ENCODE measurements at places on chromosomes 1 and 21.

DNA sequence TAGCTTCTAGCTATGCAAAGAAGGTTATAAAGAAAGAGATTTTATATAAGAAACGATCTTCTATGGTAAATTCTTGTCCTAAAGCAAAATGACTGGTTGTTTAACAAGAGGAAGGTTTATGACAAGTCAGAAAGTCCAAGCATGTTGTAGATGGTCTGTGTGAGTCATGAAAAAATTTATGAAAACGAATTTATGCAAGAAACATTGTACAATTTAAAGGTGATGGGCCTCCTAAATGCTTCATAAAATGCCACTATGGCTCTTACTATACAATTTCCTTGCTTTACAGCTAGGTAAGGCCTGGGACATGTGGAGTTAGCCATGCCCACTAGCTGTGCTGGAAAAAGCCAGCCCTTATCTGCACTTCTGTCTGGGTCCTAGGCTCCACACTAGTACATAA lies 125.4 kb downstream of the PTGER3 start:
- no peak for DNase-seq

DNA sequence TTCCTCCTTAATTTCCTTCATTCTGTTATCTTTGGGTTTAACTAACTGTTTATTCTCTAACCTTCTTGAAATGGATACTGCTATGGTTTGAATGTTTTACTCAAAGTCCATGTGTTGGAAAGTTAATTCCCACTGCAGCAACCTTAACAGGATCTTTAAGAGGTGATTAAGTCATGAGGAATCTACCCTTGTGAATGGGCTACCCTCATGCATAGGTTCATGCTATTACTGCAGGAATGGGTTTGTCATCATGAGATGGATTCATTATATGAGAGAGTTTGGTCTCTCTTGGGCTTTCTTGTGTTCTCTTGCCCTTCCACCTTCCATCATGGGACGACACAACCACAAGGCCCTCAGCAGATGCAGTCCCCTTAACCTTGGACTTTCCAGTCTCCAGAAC lies 516.9 kb downstream of the ADGRL2 start:
- DNase-seq: no peak

GRCh38 chr1:216614011-216614934 lies 109.0 kb downstream of the ESRRG start:
- DNase-seq: no peak

GRCh38 chr1:154502744-154503115 lies 518 bp upstream of the SHE start:
- DNase-seq: peak; percentile 30

DNA sequence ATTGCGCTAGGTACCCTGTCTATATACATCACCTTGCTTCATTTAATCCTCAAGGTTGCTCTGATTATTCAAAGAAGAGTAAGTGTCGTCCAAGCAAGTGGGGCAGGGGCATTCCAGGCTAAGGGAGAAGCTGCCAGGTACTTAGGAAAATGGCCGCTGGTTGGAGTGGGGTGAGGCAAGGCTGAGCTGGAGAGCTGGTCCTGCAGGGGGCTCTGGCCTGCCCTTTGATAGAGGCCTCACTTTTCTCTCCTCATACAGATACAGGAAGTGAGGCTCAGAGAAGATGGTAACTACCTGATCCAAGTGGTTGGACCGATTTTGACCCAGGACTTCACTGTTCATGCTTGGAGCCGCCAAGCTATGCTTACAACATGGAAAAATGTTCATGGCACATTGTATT lies 86.9 kb upstream of the ZBTB40 start:
- DNase-seq: peak; percentile 8

GRCh38 chr1:58811303-58811702 lies 27.5 kb upstream of the JUN start:
- DNase-seq: no peak

DNA sequence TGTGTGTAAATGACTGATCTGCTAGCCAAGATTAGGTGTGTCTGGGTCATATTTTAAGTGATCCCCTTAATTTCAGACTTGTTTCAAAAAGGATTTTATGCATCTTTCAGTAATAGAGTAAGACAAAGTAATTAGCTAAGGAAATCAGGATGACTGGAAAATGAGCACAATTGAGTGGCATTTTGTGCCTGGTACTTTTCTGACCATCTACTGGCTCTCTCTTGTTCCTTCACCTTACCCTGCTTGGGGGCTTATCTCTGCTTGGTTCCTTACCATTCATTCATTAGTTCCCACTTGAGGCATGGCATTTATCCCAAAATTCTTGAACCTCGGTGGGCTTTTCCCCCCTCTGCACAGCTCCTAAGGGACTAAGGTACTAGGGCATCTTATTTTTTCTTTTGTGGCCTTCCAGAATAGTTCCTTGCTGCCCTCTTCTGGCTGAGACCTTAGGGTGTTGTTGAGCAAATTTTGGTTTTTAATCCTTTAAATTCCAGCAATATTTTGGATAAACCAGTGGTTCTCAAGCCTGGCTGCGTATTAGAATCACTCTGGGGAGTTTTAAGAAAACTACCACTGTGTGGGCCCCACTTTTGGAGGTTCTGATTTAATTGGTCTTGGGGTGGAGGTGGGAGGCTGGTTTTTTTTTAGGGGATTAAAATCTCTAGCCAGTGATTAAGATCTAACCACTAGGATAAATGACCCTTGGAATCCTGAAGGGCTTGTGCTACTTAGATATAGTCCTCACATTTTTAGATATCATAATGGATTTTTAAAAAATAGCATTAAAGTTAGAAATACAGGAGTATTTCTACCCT lies 50.8 kb downstream of the HS2ST1 start:
- peak; percentile 65 for DNase-seq

DNA sequence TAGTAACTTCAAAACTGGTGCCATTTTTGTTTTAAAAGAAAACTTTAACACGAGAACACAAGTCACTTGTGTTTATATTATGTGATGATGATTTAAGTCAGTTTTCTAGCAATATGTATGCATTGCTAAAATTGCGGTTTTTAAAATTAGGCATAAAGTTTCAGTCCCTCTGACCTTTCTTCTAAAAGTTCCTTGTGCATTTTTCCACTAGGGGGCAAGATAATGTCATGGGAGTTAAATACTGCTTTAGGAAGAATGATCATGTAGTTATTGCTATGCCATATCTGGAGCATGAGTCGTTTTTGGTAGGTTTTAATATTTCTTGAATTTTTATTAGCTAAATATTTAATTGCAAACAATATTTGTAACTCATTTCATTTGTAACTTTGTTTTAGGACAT lies 10.7 kb downstream of the CDC7 start:
- peak; percentile 78 for DNase-seq

DNA sequence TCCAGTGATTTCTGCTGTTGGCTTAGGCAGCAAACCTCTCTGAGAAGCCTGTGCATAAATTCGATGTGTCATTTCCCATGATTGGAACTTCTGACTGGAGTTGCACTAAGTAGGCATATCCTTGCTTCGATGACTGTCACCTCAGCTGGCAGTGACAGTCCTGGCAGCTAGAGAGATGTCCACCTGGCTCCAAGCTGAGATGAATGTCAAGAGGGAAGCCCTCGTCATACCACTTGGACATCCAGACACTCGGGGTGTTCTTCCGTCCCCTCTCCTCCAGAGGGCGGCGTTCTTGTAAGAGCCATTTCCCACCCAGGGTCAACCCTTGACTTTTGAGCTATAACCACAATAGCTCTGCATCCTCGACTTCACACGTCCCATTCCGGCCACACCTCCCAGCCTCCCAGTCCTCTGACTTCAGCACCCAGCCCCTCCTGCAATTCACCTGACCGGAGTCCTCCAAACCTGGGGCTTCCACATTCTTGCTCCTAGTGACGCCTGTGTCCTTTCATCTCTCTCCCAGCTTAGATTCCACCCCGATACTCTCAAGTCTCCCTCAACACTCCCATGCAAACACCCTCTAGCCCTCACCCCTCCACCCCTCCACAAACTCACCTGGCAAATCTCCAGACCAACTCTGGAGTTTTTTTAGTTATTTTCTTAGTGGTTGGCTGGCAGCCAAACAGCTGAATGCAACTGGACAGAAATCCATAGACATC lies 17.3 kb downstream of the CA6 start:
- DNase-seq: peak; percentile 83

- DNase-seq: peak; percentile 81
These were observed 552 bp upstream of the ZNF496 start for GRCh38 chr1:247332215-247332622.

DNA sequence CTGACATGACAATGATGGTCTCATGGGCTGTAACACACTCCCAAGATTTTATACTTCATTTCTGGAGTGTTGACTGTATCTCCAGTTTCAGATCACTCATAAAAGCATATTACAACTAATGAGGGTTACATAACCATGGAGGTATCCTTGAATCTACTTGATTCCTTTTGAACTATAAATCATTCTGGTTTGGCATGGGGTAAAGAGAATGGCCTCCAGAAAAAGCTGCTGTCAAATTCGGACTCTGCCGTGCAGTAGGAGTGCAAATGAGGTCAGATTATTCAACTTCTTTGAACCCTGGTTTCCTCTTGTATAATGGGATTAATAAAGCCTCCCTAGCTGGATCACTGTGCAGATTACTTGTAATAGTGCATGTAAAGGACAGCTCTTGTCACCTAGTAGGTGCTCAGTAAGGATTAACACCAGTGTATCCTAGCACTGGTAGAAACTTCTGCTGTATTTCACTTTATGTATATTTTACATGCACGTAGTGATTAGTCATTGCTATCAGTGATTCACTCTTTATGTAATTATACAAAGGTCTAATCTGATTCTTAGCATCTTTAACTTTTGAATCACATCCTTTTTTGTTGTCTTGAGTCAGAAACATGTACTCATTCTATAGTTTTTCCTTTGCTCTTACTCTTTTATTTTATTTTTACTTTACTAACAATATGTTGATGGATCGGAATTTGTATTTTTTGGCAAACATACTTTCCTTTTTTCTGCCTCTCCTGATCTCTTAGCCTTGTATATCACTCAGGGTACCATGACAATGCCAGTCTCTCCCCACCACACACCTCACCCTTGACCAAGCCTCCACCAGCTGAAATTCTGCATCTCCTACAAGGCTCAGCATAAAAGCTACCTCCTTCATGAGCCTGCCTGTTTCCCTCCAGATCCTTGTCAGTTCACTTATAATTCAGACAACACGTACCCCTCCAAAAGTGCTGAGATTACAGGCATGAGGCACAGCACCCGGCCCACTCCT lies 3.2 kb downstream of the LRRC8C start:
- DNase-seq: no peak

GRCh38 chr1:110684491-110684890 lies 9.8 kb upstream of the KCNA3 start:
- no peak for DNase-seq

GRCh38 chr1:157471531-157471930 lies 80.8 kb downstream of the FCRL5 start:
- DNase-seq: no peak

DNA sequence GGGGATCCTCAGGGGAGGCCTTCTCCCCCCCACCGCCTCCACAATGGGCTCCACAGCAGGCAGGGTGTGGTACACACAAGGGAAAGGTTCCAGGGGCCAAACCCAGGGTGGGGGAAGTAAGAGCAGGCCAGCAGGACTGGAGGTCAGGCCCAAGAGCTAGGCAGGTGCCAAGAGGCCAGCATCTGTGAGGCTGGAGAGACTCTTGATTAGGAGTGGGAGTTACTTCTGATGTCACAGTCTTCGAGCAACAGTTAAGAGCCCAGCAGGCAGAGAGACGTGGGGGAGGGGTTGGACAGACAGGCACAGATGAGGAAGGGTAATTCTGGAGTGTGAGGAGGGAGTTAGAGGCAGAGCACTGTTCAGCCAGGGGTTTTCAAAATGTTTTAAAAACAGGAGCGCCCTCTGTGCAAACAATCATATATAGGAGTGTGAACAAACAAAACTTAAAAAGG lies 55.8 kb downstream of the SLC9A1 start:
- DNase-seq: peak; percentile 82

- DNase-seq: no peak
These were observed 40.1 kb downstream of the SLC9C2 start for GRCh38 chr1:173562813-173563212.

DNA sequence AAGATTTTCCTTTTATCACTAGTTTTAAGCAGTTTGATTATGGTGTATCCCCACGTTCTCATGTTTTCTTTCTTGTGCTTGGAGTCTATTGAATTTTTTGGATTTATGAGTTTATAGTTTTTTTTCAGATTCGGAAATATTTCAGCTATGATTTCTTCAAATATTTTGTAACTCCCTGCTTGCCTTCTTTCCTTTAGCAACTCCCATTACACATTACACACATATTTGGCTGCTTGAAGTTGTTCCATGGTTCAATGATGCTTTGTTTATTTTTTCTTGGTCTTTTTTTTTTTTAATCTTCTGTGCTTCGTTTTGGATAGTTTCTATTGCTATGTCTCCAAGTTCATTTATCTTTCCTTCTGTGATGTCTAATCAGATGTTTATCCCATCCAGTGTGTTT lies 48.5 kb upstream of the WARS2 start:
- no peak for DNase-seq

DNA sequence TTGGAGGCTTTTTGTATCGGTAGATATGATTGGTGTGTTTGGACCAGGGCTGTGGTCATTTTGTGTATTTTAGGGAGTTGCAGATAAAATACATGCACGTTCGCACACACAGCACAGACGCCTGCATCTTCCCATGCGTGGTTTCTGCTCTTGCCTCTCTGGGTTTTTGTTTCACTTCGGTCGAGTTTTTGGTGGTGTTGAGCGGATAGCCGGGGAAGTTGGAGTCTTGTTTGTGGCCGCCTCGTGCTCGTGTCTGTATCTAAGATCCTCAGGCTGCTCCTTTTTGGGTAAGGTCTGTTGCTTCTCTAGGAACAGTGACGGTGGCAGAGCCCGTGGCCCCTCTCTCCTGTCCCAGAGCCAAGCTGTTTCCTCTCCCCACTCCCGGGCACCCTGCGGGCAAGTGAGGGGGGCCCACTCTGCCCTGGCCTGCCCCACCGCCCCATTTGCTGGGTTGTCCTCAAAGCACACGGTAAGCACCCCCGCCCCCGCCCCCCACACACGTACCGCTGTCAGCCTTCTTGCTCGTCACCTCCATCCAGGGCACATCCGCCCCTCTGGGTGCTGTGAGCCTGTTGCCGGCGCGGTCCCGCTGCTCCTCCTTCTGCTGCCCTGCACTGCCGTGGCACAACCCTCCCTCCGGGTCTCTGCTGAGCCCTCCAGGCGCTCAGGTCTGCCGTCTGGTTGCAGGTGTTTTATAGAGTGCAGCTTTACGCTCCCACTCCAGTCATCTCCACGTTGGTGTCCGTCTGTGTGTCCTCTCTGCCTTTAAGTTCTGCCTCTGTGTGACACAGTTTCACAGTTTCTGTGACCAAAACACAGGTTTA lies 51.9 kb downstream of the AGPAT3 start:
- peak; percentile 71 for DNase-seq

- DNase-seq: peak; percentile 36
These were observed 98.8 kb downstream of the ZFYVE9 start for GRCh38 chr1:52240592-52241210.

DNA sequence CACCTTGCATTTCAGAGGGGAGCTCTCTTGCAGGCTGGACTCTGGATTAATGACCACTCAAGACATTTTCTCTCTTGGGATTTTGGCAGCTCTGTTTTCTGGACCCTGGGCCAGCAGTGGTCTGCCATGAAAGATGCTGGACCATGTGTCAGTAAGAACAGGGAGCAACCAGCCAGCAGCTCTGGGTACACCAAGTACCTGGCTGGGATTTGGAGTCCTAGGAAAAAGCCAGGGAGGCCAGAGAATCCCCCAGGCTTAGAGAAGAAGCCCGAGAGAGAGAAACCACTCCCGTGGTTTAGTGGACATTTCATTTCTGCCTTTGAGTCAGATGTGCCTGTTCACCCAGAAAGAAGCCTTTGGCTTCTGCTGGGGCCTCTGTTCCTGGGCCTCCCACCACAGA lies 2.5 kb downstream of the NFASC start:
- no peak for DNase-seq

Measured in hematopoietic multipotent progenitor cell treated with erythropoietin and hydrocortisone succinate and interleukin-3 and kit ligand, for 4 days (in vitro differentiated cells).